ENCODE measurements at places on chromosomes 7 and 10.

- peak; percentile 25 for DNase-seq
Measured at GRCh38 chr10:12097791-12098190, 29.0 kb downstream of the DHTKD1 start.

DNA sequence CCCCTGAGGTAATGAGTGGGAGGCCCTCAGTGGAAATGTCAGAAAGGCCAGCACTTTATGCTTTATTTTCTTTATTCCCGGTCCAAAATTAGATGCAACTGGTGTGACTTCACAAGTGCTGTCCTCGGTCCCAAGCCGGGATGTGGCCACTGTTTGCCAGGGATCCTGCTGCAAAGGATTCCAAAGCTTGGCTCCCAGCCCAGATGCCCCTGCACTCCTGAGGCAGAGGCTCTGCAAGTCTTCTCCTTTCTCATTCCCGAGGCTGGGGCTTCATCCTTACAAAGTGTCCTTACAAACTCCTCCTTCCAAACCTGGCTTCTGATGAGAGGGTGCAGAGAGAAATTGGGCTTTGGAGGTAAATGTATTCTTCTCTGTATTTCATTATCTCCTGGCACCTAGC, 544.3 kb upstream of the DPP6 start:
- DNase-seq, result no peak

DNA sequence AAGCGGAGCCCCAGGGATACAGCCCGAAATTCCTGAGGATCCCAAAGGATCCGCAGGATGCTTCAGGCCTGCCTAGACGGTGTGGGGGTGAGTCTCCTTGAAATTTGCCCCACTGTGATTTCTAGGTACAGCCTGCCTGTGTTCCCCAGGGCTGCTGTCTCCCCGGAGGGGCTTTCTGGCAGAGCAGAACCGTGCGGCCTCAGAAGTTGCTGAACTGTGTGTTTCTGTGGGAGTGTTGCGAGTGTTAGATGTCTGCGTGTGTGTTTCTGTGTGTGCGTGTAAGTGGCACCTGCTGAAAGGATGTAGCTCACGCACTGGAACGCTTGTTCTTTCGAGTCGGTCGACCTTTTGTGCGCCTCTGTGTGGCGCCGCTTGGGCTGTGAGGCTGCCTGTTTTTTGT, 27.8 kb upstream of the ZNF273 start:
- DNase-seq, result no peak

GRCh38 chr7:69823151-69823744, 225.0 kb downstream of the AUTS2 start:
- DNase-seq, result no peak

DNA sequence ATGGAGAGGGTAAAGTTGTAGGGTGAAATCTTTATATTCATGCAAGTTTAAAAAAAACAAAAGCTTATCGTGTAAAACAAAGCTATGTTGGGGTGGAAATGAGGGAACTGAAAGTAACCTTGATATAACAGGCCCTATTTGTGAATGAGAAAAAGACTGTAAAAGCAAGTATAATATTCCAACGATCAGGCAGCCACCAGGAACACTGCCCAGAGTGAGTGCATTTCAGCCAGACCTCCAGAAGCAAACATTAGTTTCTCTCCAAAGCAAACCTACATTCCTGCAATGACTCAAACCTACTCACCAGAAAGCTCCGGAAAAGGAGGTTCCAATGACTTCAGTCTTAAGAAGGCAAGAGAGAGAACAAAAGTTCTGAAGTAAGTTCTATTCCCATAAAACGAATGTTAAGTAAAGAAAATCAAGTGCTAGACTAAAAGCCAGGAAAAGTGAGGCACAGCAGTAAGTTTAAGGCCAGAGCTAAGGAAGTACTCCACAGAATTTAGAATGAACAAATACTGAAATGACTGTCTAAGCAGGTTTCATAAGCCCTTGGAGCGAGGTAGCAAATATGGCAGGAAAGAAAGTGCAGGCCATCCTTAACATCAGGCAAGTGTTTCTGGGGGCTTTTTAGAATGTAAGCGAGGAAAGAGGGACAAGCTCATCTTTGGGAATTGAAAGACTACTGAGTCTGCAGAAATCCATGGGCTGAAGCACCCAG, 493.1 kb downstream of the XPNPEP1 start:
- DNase-seq, result no peak

- DNase-seq, result no peak
Measured at GRCh38 chr7:1752771-1753563, 82.9 kb downstream of the ELFN1 start.

- no peak for DNase-seq
Measured at GRCh38 chr10:131537281-131537680, 225.8 kb upstream of the TCERG1L start.
